ENCODE measurements at places on chromosomes 13 and 19.

DNA sequence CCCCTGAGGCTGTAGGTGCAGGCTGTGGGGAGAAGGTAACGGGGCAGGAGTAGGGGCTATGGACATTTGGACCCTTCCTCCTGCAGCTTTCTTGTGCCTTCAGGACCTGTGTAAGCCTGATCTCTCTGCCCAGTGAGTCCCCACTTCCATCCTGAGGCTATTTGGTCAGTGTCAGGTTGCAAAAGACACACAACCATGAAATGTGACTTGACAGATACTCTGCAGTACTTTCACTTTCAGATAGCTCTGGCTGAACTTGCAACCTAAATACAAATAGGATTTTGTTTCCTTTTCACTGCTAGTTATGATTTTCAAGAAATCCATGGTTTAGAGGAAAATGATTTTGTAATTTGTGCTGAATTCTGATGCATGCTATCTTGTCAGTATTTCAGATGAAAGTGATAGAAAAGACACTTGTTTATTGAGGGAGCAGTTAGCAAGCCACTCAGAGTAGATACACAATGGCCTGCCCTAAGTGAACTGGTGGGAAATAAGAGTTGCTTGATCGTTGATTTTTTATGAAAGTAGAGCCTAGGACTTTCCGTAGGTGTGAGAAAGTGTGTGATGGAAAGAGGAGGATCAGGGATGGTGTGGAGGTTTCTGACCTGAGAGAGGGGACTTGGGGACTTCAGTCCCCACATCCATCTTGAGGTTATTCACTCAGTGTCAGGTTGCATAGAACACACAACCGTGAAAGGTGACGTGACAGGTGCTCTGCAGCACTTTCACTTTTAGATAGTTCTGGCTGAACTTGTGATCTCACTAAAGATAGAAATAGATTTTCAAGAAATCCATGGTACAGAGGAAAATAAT lies 18.1 kb upstream of the EID2 start:
- no peak for DNase-seq

DNA sequence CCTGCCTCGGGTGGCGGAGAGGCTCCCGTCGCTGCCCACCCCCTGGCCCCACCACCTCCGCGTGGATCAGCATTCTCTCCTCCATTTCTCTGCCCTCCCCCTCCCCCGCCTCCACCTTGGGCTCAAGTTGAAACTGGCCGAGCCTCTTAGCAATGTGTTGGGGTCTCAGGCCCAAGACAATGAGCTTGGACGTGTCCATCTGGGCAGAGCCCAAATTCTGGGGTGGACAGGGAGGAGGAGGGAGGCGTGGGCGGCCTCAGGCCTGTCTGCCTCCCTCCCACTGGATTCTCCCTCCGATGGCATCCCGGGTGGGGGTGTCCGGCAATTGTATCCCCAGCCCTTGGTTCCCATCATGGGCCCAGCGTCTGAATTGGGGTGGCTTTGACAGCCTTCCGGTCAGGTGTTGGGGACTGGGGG lies 1.2 kb downstream of the CELF5 start:
- no peak for DNase-seq

DNA sequence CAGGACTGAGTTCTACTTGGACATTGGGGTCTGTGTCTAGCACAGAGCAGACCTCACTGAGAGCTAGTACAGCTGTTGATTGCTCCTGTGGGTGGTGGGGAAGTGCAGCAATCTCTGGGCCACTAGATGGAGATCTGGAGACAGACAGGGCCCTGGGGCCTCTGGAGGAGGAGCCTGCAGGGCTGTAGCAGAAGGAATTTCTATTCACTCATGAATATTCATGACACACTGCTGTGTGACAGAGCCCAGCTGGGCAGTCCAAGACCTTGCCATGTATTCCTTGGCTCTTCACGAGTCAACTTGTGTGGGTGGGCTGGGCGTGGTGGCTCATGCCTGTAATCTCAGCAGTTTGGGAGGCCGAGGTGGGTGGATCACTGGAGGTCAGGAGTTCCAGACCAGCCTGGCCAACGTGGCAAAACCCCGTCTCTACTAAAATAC lies 37.5 kb downstream of the SUGP2 start:
- DNase-seq = no peak

DNA sequence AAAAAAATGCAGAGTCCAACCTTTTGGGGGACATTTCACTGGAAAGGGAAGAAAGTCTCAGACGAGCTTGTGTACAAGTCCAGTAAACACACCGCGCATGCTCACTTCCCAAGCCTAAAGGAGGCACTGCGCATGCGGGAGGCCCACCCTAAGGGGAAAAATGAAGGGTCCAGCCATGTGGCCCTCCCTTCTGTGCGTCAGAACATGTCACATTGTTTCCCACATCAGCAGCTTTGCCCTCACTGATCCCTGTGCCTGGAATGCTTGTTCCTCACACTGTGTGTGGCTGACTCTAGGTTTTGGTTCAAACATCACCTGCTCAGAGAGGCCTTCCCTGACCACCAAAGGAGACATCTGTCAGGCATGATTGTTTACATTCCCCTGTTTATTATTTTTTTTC lies 4.4 kb downstream of the ELSPBP1 start:
- DNase-seq = no peak

- no peak for DNase-seq
These were observed 96.7 kb downstream of the GJA3 start for GRCh38 chr13:20064128-20064527.

DNA sequence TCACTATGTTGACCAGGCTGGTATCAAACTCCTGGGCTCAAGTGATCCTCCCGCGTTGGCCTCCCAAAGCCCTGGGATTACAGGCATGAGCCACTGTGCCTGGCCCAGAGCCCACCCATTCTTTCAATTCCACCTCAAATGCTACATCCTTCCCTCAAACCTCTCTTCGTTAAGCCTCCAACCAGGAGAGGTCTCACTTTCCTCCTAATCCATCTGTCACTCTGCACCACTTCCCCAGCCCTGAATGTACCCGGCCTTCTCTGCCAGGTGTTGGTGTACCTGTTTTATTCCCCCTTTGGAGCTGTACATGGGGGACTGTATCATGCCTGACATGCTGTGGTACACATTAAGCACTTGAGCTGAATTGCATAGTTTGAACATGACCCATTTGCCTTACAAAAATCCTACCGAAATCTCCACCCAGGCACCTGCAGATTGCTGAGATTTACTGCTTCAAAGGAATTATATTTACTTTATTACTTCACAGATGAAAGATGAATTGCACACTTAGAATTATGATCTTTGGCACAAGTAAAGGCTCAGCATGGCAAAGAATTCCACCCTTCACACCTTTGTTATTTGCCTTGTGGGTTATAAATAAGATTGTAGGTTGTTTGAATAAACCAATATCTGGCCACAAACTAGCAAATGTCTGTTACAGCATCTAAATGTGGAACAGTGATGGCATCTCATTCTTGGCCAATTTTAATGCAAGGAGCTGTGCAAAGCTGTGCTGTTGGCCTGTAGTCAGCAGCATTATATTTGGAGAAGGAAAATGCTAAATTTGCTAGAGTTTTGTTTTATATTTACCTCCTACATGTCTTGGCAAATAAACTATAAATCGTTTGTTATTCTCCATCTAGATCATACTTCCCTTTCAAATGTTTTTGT lies 15.6 kb upstream of the WASF3 start:
- DNase-seq = no peak
